ENCODE measurements at places on chromosomes 5 and 9.
A peak's percentile ranks its signal among the peaks of the same experiment; 100 is the strongest.

DNA sequence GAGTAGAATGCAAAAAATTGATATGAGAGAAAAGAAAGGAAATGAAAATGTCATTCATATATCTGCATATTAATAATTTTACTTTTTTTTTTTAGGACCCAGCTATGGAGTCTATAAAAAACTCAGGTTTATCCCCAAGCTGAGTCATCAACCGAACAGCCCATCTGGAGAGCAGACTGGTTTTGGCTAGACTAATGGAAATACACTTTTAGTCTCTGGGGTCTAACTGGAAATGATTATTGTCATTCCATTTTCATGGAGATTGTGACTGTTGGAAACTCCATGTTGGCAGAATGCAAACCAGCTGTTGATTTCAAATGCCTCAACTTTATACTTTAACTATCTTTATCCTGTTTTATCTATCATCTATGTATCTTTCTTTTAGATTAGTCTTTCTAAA is 28.7 kb downstream of the ANXA1 start:
- DNase-seq, result no peak

DNA sequence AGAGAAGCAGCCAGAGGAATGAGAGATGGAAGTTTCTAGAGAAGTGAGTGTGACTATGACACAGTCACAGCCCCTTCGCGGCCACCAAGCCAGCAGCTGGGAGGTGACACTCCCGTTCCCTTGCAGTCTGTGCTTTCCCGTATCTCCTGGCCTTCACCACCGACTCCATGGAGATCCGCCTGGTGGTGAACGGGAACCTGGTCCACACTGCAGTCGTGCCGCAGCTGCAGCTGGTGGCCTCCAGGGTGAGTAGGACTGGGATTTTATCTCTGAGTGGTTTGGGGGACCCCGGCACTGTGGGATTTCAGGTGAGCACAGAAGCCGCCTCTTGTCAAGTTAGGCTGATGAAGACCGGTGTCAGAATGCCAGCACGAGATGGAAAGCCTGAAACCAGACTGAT is 12.1 kb upstream of the SLC2A8 start:
- no peak for DNase-seq

- no peak for DNase-seq
Measured at GRCh38 chr5:141413540-141414069, 818 bp downstream of the PCDHGA10 start.

- DNase-seq, result peak; percentile 48
Measured at GRCh38 chr5:32522429-32523143, 62.8 kb upstream of the SUB1 start.

- no peak for DNase-seq
Measured at GRCh38 chr5:58459146-58460001, 512 bp downstream of the PLK2 start.

DNA sequence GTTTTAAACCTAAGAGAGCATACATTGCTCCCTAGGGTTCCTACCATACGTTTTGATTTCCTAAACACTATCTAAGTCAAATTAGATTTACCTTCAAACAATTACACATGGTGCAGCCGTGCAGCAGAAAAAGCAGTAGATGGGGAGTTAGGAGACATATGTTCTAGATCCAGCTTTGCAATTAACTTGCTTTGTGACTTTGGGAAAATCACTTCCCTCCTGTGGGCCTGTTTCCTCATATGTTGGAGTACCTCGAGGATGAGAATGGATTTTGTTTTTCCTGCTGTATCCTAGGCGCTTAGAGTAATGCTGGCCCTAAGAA is 711 bp downstream of the MRPL50 start:
- DNase-seq, result no peak

DNA sequence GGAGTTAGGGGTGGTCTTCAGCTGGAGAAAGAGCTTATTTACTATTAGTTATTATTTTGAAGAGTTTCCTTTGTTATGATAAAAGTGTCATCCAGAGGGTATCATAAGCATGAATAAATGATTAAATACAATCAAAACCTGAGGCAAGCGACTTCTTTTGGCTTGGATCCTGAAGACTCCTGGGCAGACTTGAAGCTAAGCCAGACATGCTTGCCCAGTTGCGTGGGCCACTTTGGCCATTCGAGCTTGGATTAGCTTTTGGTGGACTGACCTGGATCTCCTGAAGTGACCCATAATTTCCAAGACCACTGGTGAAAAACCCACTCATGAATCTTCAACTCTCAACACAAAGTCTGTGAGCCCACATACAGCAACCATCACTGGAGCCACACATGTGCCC is 335.8 kb downstream of the NR2F1-AS1 start:
- no peak for DNase-seq

DNA sequence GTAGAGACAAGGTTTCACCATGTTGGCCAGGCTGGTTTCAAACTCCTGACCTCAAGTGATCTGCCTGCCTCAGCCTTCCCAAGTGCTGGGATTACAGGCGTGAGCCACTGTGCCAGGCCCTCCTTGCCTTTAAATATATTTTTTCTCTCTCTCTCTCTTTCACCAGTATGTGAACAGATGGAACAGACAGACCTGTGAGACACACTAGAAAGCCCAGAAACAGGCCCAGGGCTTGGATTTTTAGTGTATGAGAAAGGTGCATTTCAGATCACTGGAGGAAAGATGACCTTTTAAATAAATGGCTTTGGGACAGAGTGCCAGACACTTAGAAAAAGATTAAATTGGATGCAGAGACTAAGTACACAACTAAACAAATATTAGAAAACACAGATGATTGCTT is 3.1 kb downstream of the RASGEF1C start:
- DNase-seq, result no peak

DNA sequence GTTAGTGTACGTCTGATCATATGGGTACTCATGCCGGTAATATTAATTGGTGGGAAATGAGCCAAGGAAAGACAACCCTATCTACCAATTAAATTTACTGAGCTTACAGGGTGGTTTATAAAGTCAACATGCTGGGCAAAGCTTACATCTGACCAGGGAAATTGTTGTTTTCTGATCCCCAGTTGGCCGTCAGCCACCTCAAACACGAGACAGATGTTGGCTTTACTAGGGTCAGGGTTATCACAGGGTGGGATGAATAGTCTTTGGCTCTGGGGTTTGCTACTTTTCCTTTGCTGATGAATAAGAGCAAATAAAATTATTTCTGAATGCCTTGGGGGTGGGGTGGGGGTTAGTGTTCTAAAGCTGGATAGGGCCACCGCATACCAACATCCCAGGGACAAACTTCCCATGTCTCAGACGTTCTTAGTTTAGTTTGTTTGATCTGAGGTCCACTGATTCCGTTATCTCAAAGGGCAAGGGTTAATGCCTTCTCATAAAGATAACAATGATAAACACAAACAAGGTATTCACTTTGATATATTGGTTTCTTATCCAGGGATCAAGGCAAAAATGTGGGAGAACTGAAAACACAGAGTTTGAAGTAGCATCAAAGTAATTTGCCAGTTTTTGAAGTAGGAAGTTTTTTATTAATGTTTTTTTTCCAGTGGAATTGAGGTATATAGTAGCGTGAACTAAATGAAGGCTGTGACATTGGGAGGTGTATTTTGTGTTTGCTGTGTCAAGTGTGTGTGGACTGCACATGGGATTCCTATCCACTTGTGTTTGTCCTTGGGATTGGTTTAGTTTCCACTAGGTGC is 109.1 kb upstream of the RPS23 start:
- DNase-seq, result no peak

DNA sequence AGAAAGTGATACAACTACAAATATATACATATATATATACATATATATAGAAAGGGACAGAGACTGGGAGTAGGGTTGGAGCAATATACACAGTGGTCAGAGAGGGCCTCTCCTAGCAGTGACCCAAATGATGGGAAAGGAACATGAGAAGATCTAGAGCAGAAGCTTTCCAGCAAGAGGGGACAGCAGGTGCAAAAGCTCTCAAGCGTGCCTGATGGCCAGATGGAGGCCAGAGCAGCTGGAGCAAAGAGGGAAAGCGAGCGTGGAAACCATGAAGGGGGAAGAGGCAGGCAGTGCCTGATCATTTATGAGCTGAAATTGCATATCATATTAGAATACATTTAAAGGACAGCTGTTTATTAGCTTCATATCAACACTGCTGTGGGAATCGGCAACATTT is 7.6 kb upstream of the GRPEL2 start:
- DNase-seq, result no peak

DNA sequence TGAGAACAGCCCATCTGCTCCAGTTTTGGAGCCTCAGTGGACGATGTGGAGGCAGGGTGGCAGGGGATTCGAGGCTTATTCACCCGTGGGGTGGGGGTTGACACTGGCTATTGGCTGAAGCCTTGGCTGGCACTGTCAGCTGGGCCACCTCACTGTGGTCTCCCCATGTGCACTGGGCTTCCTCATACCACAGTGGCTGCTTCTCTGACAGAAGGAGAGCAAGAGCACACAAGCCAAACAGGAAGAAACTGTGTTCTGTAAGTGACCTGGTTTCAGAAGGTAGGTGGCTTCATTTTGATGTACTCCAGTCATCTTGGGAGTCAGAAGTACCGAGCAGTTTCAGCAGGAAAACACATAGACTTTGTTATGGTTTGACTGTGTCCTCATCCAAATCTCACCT is 24.7 kb upstream of the CTNND2 start:
- no peak for DNase-seq

DNA sequence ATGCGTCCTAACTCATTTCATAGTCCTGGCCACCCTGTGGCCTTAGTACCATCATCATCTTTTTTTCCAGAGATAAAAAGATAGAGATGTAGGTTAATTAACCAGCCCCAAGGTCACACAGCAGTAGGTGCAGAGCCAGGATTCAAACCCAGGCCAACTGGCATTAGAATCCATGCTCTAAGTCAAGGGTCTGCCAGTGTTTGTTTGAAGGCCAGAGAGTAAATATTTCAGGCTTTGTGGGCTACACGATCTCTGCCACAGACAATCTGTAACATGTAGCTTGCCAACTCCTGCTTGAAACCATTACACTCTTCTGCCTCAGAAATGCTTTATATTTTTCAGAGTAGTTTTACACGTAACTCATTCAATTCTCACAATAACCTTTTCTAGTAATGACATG is 119.6 kb downstream of the EFNA5 start:
- no peak for DNase-seq

DNA sequence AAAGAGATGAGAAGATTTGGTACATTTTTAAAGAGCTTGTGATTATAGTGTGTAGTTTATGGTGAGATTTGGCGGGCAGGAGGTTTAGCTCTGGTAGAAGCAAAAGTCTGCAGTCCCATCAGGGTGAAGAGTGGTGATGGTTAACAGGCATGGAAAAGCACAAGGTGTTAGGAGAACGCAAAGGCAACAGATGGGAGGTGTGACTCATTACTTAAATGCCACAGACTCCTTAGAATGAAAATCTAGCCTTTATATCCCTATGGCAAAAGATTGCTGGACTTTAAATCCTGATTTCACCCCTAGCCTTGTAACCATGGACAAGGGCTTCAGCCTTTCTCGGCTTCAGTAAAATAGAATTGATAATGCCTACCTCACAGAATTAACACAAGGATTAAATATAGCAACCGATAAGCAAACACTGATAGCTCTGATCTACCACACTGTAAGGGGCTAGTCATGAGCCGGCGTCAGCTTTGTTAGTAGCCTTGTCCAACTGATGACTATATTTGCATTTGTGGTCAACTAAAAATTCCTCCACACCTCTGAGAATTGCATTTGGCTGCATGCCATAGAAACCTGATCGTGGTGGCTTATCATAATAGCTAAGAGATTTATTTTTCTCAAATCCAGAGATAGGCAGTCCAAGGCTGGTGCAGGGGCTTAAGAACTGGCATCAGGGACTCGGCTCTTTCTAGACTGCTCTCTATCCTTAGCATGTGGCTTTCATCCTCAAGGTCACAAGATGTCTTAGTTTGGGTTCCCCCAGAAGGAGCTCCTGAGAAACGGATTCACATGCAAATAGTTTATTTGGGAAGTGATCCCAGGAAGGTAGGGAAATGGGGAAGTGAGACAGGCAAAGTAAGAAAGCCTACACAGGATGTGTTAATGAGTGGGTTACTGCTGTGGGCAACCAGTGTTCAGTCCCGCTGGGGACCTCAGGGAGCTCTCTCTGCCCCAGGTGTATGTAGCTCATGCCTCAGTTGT is 19.6 kb downstream of the MFAP3 start:
- no peak for DNase-seq

GRCh38 chr5:119080936-119081335 is 10.0 kb downstream of the DMXL1 start:
- no peak for DNase-seq

GRCh38 chr5:168365581-168366081 is 74.2 kb downstream of the WWC1 start:
- DNase-seq, result no peak

DNA sequence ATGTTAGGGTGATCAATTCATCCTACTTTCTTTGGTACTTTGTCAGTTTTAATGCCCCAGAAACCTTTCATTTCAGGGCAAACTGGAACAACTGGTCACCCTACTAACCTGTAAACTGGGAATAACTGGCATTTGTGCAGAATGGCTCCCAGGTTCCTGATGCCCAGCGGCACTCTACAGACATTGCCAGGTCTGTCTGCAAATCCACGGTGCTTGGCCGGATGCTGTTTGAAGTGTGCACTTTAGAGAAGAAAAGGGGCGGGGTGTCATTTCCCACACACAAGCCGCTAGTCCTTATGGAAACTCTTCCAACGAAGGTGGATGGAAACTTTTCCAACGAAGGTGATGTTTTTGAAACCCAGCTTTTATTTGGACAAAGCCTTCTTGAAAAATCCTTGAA is 49.9 kb upstream of the OTULINL start:
- no peak for DNase-seq

DNA sequence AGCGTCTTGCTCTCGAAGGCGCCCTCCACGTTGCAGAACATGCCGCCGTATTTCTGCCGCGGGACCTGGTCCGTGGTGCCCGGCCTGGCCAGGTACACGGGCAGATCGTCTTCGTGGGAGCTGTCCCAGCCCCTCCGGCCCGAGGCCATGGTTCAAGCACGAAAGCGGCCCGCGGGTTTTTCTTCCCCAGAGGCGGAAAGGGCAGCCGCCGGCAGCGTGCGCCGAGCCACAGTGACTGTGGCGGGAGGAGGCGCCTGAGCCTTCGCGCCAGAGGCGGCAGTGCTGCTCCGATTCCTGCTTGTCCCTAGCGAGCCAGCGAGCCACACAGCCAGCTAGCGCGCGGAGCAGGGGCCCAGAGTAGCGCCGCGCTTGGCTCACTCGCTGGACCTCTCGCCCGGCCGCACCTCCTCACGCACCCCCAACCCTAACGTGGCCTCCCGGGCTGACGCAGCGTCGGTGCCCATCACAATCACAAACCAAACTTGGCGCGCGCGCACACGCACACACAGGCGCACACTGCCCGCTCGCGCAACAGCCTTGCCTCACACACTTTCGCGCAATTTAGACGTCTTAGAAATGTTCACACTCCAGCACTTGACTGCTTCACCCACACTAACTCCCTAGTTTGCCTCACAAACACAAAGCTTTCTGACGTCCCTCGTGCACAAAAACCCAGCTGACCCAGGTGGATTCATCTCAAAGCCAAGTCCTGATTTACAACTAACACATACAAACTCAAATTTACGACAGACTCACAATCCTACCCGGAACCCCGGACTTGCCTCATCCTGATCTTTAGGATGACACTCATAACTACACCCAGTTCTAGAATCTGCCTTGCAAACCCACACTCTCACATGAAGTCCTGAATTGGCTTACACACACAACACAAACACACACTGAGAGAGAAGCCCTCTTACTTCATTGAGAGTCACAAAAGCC is at the start of gene DPYSL3:
Gene DPYSL3 (minus strand): TSS at position 359 of the 942 bp plus-strand sequence. CDS start 210 bp downstream, at position 149.
- DNase-seq, result peak; percentile 19

Data from activated T-cell treated with anti-CD3 and anti-CD28 coated beads, Interleukin-2, amount 50 U/mL, for 48 hours (primary cell).